ENCODE measurements at places on chromosomes 7 and 10.

- DNase-seq, result no peak
Observed at GRCh38 chr10:109895848-109896247, 27.5 kb downstream of the XPNPEP1 start.

GRCh38 chr7:6475433-6476186 lies 27.9 kb upstream of the DAGLB start:
- DNase-seq, result no peak

DNA sequence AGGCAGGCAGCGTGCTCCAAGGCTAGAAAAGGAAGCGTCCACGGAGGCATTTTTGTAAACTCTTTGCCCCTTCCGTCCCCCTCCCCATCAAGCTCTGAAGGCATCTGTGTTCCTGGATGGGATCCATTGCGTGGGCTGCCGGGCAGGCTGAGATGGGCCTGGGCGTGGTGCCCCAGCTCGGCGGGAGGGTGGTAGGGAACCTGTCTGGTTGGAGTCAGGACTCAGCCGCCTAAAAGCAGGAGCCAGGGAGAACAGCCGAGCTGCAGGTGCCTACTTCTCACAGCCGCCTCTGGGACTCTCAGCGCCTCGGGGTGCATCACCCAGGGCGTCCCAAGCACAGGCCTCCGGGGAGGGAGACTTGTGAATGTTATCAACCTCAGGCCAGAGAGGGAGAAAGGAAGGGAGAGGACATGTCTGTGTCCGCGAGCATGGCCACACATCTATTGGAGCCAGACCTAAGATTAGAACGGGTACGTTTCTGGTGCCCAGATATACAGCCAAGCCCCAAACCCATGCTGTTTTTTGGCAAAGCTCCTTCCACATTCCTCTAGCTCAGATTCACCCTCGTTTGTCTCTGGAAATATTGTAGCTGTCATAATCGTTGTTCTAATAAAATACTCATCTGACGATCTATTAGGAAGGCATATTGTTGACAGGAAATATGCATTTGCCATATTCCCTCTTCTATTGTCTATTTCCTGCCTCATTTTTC lies 48.6 kb upstream of the CTBP2 start:
- no peak for DNase-seq

- DNase-seq, result peak; percentile 27
Observed at GRCh38 chr7:80540836-80541235, 29.0 kb upstream of the GNAT3 start.
